Stimulated activated naive B cell treated with anti-CD40 and anti-IgM and Interleukin-4, amounts not matched to agents 10 μg/mL and 1 μg/mL and 100 μg/mL, for 72 hours (primary cell): ENCODE measurements at places on chromosomes 12 and 14.

- DNase-seq: no peak
Observed at GRCh38 chr12:78210894-78211302, 380.2 kb downstream of the NAV3 start.

- no peak for DNase-seq
Observed at GRCh38 chr12:32155961-32156529, 49.4 kb downstream of the BICD1 start.

DNA sequence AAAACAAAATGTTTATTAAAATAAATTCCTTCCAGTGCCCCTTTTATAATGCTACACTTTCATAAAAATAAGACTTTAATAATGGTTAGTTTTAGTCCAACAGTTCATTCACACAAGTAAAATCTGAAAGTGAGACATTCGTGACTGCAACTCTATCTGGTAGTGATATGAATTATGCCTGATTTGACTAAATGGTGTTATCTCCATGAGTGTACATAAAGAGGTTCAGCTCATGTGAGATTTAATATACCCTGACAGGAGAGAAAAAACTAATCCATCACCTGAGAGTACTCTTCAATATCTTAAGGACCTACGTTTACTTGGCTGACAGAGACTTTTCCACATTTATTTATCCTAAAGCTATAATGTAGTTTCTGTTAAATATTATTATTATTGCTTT is 34.0 kb downstream of the ERO1A start:
- no peak for DNase-seq

GRCh38 chr14:23896609-23897153 is 56.9 kb upstream of the DHRS4 start:
- DNase-seq: no peak

- no peak for DNase-seq
Observed at GRCh38 chr14:87888136-87888999, 104.6 kb downstream of the GALC start.

DNA sequence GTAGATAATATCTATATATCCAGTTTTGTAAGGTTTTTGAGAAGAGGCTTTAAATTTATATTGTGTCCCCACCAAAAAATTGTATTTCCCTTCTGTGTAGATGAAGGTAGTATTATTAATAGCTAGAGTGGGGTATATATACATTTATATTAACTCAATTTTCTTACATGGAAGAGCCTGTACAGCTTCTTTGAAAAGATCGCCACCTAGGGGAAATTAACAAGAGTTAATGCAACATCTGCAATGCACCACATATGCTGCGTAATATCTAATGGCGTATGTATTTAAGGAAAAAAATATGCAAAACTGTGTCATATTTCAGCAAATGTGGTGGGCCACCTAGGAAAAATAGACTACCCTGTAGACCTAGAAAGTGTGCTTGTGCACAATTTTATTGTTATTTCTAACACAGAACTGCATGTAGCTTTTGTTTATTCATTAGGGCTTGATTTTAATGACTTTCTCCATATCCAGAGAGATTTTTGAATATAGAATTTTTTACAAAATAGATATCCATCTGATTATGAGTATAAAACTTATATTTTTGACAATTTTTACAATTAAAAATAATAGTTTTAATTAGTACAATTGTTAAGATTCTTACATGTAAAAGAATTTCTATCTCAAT is 14.0 kb downstream of the CCER1 start:
- no peak for DNase-seq

DNA sequence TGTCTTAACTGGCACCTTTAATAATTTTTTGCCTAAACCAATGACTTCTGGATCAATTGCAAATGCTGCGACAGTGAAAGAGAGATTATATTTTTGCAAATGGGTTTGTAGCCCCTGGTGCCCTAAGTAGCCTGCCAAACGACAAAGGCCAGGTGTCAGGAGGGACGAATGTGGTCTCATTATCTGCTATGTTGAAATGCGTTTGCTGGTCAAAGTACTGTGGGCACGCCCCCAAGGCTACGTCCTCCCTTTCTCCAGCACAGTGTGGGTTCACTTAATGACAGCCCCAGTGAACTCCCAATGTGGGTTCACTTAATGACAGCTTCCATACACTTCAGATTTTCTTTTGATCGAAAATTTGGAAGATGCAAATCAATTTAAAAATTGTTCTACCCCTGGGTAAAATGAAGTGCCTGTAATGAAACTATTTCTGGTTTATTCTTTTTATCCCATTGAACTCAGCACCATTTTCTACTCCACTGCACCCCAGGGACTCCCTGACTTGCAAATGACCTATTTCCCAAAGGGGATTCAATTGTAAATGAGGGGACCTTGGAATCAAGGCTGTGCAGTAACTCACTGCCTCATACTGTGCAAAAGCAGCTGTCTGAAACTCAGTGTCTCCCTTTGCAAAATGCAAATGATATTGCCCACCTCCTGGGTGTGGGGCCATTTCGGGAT is 1.4 kb downstream of the SERPINA11 start:
- no peak for DNase-seq
